Left renal pelvis (tissue), 4 donors: ENCODE measurements at places on chromosomes 16 and 17.

- no peak for DNase-seq
Measured at GRCh38 chr17:32299580-32300164, 34.0 kb downstream of the RHBDL3 start.

- no peak for DNase-seq
Measured at GRCh38 chr17:50177983-50178834, 12.4 kb downstream of the SGCA start.

DNA sequence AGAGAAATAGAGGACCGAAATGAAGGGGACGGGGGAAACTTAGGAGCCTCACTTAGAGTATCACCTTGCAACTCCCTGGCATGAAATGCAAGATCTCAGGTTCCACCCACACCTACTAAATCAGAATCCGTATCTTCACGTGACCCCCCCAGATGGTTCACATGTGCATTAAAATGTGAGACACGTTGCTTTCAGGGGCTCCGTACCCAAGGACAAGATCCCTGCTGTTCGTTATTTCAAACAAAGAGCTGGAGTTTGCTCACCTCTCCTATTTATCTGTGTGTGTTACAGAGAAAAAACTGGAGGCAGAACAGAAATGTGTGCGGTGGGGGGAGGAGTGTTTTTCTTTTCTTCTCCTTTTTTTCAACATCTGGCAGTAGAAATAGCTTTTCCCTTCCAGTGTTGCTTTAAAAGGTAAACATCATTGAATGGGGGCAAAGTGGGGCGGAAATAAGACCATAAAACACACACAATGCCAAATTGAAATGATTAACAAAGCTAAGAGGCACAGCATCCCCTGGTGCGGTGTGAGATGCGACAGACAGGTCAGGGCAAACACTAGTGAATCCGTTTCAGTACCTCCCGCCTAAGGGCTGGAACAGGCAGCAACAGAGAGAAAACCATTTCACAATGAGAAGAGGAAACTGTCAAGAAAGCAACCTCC is 145.4 kb downstream of the SOX9 start:
- peak; percentile 16 for DNase-seq

DNA sequence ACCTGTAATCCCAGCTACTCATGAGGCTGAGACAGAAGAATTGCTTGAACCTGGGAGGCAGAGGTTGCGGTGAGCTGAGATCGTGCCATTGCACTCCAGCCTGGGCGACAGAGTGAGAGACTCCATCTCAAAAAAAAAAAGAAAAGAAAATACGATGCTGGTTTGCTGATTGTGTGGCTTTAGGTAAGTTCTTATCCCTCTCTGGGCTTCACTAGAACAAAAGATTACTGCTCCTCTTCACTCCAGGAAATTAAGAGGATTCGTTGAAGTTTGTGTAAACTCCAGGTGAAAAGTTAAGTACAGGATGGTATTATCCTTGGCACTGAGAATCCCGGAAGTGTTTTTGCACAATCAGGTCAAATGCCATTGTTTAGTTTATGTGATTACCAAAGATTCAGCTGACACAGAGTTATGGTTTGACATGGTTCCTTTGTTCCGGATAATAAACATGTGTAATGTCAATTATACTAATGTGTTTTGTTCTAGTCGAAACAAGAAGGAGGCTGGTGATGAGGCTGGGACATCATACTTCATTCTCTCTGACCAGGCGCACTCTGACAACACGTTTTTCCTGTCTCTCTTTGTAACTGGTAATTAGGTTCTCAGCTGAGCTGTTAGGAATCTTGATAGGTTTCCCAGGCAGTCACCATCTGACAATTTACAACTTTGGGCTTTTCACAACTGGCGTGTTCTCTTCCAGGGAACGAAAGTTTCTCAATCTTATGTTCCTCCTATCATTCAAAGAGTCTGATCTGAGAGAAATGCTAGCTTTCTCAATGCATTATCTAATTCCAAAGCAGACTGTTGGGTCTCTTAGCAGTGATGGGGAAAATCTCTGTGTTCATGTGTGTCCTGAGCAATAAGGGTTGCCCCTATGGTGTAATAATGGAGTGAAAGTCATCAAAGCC is 10.8 kb upstream of the TAOK1 start:
- DNase-seq = no peak

GRCh38 chr17:79917902-79918484 is 78.8 kb upstream of the CBX4 start:
- no peak for DNase-seq

GRCh38 chr16:89710709-89711564 is 9.4 kb upstream of the SPATA2L start:
- DNase-seq = no peak

- DNase-seq = no peak
Measured at GRCh38 chr17:10756619-10757018, 26.8 kb upstream of the TMEM220 start.

DNA sequence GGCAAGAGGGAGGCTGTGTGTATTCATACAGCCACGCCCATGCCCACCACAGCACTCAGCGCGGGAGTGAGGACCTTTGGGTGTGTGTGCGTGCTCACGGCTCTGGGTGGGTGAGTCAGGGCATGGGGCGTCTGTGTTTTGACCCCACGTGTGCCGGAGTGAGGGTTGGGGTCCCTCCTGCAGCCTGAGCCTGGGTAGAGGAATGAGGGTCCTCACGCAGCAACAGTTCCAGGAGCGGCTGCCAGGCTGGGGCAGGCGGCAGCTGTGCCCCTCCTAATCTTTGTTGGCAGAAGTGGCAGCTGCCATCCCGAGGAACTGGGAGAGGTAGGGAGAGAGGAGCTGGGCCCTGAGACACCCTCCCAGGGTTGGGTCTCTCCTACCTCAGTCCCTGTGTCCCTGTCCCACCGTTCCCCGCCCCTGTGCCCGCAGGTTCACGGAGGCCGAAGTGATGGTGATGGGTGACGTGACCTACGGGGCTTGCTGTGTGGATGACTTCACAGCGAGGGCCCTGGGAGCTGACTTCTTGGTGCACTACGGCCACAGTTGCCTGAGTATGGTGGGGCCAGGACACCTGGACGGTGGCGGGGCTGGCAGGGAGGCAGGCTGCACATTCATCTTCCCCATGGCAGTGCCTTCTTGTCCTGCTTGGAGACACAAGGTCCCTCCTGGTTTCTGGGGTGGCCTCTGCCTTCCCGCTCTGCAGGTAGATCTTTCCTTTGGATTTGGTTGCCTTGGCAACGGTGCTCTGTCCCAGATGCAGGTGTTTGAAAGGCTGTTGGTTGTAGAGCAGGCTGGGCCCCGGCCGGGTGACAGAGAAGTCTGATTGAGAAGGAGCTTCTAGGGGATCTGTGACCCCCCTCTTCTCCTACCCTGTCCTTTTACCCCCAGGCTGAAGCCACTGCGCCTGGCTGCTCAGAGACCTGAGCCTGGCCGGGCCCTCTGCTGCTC is 5.9 kb downstream of the DPH1 start:
- no peak for DNase-seq

- no peak for DNase-seq
Measured at GRCh38 chr17:47330548-47330947, 6.8 kb downstream of the EFCAB13 start.
